Upper lobe of left lung (tissue), 6 donors: ENCODE measurements at places on chromosomes 11 and 22. TPM values are rescaled to one million over a fixed set of nuclear protein-coding genes. Genes with fewer than 3 reads are reported as not detected.

GRCh38 chr11:46736615-46737014 lies 17.6 kb downstream of the F2 start:
- H3K4me1 ChIP-seq: no peaks in the 10 kb centered on the region
- no peaks in the 10 kb centered on the region for H3K27me3 ChIP-seq
- peaks cover 3% of the 10 kb centered on the region for H3K36me3 ChIP-seq

Gene ACTN3
- not detected for total RNA-seq

Gene OR8K3
- not detected for total RNA-seq

Gene CATSPERZ
- total RNA-seq: 62.9 TPM
